ENCODE measurements at places on chromosomes 16 and 17.

DNA sequence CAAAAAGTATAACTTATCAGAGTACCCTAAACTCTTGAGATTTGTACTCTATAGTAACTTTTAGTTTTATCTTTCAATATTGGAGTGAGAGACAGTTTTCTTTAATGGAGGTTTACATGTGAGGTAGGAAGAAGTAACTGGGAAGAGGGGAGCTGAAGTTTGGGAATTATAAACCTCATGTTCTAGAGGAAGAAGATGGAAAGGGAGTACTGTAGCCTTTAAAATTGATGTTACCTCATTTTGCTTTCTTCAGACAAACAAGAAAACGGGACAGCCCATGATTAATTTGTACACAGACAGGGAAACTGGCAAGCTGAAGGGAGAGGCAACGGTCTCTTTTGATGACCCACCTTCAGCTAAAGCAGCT lies 9.5 kb downstream of the FUS start:
- no peak for DNase-seq

DNA sequence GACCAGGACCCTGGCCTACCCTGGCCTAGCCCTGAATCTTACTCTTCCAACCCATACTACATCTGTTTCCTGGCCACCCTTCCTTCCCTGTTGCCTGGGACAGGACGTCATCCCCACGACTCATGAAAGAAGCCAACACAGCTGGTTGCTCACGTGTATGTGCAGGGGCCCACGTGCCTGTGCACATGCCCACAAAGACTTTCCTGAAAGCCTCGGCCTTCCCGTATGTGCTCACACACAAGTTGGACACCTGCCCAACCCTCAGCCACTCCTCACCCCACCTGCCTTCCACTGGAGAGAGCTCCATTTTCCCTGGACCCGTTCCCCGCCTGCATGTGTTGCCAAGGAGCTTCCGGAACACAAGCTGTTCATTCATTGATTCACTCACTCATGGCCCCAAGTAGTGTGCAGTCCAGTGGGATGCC lies 7.0 kb downstream of the PLXDC1 start:
- no peak for DNase-seq

DNA sequence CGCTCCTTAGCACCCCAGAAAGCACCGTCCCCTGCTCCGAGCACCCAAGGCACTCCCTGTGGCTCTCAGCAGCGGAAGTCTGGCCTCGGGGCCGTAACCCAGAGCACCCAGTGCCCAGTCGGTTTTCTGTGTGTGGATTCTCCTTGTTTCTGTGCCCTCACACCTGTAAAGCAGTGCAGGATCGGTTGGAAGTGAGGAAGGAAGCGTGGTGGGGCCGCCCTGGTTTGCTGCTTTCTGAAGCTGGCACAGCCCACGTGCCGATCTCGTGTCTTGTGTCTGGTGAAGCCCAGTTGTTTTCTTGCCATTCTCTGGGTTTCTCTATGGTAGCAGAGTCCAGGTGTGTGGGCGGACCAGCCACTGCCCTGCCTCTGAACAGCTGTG lies 3.7 kb downstream of the ACSF3 start:
- DNase-seq = no peak

DNA sequence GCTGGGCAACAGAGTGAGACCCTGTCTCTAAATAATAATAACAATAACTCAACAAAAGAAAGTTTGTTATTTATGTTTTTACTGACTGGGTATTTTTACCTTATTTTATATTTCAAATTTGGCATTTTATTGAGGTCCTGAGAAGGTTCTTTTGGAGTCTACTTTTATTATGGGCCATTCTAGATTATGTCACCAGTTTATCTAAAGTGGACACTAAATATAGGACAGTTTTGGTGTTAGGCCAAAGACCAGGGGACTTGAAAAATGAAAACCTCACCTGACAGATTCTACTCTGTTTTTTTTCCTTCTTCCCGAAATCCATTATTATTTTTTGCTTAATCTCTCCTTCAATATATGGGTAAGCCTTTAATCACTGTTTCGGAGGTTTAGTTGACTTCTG lies 8.1 kb downstream of the FTO start:
- no peak for DNase-seq

DNA sequence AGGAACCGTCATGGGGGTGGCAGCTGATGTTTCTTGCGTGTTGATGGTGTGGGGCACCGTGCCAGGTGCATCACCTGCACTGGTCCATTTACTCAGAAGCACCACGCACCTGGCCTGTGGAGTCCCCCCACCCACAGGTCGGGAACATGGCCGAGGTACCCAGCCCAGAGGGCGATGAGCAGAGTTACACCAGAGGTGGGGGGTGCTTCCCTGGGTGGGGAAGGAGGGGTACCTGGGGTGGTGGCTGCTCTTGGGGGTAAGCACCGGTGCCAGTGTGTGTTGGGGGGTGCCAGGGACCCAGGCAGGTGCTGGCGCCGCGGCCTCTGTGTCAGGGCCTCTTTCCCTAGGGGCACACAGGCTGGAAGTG lies 5.0 kb upstream of the ZNF750 start:
- no peak for DNase-seq

DNA sequence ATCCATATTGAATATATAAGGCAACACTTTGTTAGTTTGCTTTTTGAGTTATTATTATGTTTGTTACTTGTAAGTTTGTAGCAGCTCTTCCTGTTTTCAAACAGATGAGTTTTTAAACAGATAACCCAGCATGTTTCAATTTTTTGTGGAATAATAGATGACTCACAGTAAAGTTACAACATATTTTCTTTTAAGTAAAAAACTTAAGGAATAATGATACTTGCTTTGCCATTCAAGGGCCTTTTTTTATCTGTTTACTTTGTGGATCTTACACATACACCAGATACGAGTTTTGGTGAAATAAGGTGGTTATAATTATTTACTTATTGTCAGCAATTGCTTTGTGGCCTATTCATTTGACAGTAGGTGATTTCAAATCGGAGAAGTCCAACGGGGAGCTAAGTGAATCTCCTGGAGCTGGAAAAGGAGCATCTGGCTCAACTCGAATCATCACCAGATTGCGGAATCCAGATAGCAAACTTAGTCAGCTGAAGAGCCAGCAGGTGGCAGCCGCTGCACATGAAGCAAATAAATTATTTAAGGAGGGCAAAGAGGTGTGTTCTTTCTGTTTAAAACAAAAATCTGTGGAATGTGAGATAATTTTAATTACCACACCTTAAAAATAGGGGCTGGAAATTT lies 66.3 kb downstream of the BPTF start:
- no peak for DNase-seq

GRCh38 chr16:89761304-89761922 lies 40.1 kb downstream of the ZNF276 start:
- DNase-seq = no peak

DNA sequence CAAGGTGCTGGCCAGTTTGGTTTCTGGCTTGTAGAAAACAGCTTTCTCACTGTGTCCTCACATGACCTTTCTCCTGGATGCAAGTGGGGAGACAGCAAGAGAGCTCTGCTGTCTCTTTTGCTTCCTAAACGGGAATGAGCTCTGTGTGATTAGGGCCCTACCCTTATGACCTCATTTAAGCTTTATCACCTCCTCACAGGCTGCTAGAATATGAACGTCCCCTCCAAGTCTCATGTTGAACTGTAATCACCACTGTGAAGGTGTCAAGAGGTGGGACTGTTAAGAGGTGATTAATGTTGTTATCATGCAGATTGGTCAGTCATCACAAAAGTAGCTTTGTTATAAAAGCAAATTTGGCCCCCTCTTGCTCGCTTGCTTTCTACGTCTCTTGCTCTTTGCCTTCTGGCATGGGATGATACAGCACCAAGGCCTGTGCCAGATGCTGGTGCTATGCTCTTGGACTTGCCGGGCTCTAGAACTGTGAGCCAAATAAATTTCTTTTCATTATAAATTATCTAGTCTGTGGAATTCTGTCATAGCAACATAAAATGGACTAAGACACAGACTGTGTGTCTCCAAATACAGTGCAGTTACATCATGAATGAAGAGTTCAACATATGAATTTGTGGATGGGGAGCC lies 14.8 kb upstream of the POLR3E start:
- no peak for DNase-seq

DNA sequence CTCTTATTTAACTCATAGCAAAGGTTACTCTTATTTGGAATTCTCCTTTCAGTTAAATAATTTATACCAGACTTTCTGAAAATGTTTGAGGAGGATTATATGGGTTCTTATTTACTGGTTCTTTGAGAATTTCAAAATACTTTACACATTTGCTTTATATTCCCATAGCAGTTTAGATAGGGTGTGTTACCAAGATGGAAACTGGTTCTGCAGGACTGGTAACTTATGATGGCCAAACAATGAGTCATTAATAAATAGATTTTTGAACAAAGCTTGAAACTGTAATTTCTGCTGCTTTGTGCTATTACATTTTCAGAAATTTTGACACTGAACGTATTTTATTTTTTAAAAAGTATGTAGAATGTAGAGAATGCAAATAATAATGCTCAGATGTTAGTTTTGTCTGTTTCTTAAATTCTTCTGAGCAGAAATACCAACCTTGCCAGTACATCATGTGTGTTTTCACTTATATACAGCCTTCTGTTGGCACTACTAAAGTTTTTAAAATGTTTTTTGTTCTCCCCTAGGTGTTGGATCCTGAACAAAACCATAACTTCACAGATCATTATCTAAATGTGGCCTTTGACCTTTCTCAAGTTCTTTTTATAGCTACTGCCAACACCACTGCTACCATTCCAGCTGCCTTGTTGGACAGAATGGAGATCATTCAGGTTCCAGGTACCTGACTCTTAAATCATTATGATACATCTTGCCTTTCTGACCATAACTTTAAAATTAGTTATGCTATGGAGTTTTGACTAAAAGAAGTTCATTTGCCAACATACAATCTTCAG lies 48.3 kb upstream of the ABCC11 start:
- DNase-seq = no peak

GRCh38 chr16:82992786-82993185 lies 366.0 kb downstream of the CDH13 start:
- no peak for DNase-seq

- no peak for DNase-seq
Measured at GRCh38 chr16:73547552-73548403, 499.9 kb upstream of the ZFHX3 start.

GRCh38 chr16:82761858-82762257 lies 135.1 kb downstream of the CDH13 start:
- DNase-seq = no peak

Measured in activated CD4-positive, alpha-beta T cell treated with anti-CD3 and anti-CD28 coated beads, Interleukin-2, amount 50 U/mL, for 16 hours (primary cell).